Retinal pigment epithelial cell (primary cell): ENCODE measurements at places on chromosomes 7 and 10.

GRCh38 chr10:100738055-100738827 lies 7.1 kb upstream of the PAX2 start:
- no peak for DNase-seq

GRCh38 chr10:92822060-92822634 lies 26.2 kb upstream of the EXOC6 start:
- DNase-seq, result peak; percentile 75

GRCh38 chr10:38003026-38003425 lies 7.4 kb upstream of the ZNF33A start:
- DNase-seq, result no peak

- no peak for DNase-seq
These were observed 185.7 kb upstream of the ADO start for GRCh38 chr10:62618576-62619412.

DNA sequence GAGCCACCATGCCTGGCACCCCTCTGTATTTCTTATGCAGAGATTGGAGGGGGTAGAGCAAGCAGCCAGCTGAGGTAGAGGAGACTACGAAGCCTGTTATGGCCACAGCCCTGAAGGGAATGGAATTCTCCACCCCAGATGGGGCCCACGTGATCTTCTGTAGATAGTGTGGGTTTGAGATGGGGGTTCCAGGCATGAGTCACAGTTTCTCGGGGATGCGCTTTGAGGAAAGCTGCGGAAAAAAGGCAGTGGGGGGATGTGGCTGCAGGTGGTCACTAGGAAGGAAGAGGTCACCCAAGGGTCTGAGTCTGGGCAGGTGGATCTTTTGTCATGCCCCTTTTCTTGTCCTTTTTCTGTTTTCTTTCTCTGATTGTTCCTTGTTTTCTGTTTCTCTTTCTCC lies 11.5 kb downstream of the FAM131B start:
- DNase-seq, result no peak

DNA sequence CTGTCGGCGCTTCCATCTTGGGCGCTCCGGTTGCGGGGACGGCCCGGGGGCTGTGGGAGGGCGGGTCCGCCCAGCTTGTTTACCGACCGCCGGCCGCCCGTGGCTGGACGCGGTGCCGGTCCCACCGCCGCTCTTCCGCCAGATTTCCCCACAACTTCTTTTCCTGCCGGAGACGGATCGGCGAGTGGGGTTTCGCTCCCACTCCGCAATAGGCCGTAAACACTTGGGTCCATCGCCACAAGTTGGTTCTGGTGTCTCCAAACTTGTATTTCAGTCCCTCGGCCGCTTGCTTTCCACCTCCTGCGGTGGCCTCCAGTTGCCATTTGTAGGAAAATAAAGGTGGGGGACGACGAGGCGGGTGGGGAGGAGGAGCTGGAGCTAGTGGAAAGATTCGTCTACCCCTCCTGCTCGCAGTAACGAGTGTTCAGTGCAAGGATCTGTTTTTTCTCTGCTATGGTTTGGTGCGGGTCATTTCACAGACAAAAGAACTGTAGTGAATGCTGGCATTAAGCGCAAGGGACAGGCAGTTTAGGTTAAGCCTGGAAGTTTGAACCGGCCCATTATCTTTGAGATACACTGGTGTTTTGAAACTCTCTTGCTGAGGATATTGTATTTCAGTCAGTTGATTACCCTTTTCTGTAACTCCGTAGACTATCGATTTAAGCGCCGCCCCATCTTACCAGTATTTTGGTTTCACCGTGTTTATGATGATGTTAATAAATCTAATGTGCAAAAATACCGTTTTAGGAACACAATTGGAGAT lies 24.3 kb upstream of the ZRANB1 start:
- no peak for DNase-seq

DNA sequence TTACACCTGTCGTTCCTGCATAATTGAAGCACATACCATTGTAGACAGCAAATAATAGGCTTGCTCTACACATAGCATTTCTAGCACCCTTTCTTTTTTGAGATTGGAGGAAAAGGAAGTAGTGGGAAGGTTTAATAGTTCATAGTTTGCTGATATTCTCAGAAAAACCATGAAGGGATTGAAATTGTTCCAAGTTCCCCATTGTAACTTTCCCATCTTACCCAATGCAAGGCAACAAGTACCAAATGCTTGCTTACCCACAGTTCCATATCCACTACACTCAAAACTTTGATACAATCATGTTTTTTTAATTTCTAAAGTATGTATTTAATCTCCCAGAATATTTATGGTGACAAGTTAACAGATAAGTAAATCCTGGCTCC lies 13.8 kb downstream of the CYP3A5 start:
- no peak for DNase-seq

DNA sequence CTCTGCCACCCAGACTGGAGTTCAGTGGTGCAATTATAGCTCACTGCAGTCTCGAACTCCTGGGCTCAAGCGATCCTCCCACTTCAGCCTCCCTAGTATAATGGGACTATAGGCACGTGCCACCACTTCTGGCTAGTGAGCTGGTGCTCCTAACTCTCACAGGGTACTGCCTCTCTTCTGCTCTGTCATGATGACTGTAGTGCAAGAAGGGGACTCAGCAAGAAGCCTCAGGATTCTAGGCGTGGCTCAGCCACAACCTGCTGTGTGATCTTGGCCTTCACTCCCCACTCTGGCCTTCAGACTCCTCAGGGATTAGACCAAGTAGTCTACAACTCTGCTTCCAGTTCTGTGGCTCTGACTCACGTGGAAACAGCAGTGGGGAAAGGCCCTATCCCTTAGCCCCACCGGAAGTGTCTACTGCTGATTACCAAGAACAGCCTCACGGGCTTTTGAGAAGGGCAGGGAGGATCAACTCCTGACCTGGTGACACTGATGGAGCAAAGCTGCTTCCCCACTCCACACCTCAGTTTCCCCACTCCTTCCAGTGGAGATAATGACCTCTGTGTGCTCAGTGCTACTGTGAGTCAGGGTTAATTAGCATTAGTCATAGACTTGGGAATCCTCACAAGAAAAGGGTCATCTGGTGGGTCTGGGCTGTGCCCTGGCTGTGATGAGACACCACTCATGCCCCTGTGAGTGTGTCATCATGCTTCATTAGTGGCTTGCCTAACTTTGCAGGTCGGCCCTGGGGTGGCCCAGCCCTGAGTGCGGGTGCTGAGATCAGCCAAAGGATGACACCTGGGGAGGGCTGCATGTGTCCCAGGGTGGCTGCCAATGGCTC lies 41.1 kb downstream of the ZC3HC1 start:
- DNase-seq, result peak; percentile 44

- DNase-seq, result no peak
These were observed 43.9 kb downstream of the LUC7L2 start for GRCh38 chr7:139403601-139404000.

GRCh38 chr10:124481717-124482116 lies 20.1 kb downstream of the LHPP start:
- DNase-seq, result no peak

GRCh38 chr10:100872034-100872791 lies 40.5 kb upstream of the SLF2 start:
- no peak for DNase-seq

GRCh38 chr10:90342480-90342879 lies 515.4 kb downstream of the HTR7 start:
- DNase-seq, result no peak

DNA sequence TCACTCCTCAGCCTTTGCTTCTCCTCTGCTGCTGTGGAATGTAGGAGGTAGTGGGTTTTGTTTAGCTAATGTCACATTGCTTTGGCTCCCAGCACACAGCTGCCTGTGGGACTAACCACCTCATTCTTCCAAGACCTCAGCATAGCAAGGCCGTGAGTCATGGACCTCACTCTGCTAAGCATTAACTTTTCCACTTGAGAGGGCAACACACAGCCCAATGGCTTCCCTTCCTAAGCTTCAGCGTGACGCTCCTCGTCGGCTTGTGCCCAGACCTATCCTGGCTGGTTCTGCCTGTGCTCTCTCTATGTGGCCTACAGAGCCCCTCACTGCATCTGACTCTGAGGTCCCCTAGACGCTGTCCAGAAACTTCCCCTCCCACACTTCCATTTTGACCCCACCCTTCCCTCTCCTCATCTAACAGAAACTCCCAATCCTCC lies 23.3 kb downstream of the MYOF start:
- peak; percentile 100 for DNase-seq

DNA sequence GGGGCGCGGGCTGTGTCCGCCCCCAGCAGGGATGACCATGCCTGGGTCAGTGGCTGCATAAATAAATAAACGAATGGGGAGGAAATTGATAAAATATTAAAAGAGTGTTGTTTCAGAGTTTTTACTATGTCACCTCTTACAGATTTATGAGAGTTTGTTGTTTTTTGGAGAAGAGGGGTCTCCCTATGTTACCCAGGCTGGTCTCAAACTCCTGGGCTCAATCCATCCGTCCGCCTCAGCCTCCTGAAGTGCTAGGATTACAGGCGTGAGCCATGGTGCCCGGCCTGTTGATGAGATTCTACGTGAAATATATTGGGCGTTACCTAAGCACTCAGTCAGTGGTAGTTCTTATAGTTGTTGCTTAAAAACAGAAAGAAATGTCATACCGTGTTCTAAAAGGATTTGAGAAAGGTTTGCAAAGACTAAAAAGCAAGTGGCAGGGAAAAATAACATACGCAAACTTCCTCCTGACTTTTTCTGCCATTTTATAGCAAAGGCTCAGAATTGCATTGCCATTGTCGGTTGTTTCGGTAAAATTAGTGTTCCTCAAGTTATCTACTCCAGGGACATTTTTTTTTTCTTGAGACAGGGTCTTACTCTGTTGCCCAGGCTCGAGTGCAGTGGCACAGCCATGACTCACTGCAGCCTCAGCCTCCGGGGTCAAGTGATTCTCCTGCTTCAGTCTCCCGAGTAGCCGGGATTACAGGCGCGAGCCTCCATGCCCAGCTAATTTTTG lies 39.5 kb upstream of the FOXK1 start:
- no peak for DNase-seq

- peak; percentile 25 for DNase-seq
These were observed 92.5 kb downstream of the KLF6 start for GRCh38 chr10:3692387-3692999.

- DNase-seq, result no peak
These were observed 4.9 kb downstream of the PRTFDC1 start for GRCh38 chr10:24947304-24948097.

DNA sequence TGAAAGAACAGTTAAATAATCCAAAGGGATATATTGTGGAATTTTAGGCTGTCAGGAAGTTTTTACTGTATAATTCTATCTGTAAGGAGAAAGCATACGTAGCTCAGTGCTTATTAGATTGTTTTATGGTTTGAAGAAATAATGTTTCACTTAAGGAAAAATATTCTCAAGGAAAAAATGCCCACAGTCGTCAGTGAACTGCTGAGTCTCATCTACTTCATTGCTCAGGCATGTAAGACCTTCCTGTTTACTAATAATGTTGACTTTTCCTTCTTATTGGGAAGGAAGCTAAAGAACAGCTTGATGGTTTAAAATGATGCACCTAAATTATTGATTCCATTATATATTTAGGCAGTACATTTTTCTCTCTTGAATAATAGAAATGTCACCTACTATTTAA lies 304.2 kb downstream of the SDK1 start:
- no peak for DNase-seq

DNA sequence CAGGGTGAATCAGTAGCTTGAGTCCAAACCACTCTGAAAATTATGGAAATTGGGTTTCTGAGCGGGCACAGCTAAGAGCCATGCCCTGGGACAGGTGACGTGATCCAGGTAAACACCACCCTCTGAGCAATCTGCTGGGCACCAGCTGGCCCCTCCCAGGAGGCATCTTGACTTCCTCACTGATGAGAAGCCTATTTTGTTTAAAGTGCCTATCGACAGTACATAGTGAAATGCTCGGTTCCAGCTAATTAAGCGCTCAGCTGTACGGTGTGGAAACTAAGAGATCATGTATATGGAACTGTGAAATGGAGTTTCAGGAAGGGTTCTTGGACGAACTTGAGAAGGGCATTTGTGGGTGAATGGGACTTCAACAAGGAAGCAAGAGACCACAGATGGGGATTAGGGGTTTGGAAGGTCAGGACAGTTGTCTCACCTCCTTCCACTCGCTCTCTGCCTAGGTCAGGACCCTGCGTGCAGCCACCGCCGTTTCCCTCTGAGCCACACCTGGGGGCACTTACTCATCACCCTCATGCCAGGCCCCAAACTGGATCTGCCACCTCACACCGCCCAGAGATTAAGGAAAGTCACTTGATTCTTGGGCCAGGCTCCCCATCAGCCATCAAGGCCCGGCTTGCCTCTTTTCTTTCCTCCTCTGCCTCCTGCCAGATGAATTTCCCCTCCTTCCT lies 3.2 kb downstream of the ITPRIP start:
- DNase-seq, result no peak

GRCh38 chr10:70664702-70665195 lies 7.6 kb upstream of the ADAMTS14 start:
- peak; percentile 69 for DNase-seq

DNA sequence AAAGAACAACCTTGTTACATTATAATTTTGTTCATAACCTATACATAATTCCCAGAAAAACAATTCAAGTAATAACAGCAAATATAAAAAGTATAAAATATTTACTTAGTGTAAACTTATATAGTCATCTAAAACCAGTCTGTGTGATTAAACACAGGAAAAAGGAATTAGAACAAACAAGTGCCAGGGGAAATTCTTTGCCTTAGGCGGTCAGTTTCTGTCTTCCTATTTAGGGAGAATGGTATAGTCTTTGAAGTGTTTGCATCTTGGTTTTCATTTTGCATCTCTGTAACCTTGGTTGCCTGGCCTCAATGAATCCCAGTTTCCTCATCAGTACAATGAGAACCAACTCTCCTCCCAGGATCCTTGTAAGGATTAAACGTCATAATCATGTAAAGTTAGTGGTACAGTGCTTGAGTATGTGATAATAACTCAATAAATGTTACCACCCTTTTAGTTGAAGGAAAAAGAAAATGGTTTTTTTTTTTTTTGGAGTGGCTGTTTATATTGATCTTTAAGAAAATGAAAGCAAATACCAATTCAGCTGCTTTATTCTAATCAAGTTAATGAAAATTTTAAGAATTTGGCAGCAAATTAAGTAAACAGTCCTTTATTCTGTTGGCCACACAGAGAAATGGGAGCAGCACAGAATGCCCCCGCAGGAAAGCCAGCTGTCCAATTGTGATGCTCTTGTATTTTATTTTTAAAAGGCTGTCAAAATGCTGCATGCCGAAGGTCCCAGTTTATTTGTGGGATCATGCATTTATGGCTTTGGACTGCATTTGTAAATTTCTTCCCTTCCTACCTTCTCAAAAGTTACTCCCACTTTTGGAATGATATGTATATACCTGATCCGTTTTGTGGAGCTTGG lies 61.8 kb downstream of the SHH start:
- no peak for DNase-seq

DNA sequence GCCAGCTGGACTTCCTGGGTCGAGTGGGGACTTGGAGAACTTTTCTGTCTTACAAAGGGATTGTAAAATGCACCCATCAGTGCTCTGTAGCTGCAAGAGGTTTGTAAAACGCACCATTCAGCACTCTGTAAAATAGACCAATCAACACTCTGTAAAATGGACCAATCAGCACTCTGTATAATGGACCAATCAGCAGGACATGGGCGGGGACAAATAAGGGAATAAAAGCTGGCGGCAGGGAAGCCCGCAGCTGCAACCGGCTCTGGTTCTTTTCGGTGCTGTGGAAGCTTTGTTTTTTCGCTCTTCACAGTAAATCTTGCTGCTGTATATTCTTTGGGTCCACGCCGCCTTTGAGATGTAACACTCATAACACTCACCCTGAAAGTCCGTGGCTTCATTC lies 151.9 kb downstream of the GALNT17 start:
- no peak for DNase-seq
